ENCODE measurements at places on chromosomes 7 and 10. TPM values are rescaled to one million over a fixed set of nuclear protein-coding genes. Genes with fewer than 3 reads are reported as not detected.

- peak; percentile 48 for DNase-seq
Measured at GRCh38 chr10:112282086-112282485, 1.1 kb upstream of the TECTB start.

DNA sequence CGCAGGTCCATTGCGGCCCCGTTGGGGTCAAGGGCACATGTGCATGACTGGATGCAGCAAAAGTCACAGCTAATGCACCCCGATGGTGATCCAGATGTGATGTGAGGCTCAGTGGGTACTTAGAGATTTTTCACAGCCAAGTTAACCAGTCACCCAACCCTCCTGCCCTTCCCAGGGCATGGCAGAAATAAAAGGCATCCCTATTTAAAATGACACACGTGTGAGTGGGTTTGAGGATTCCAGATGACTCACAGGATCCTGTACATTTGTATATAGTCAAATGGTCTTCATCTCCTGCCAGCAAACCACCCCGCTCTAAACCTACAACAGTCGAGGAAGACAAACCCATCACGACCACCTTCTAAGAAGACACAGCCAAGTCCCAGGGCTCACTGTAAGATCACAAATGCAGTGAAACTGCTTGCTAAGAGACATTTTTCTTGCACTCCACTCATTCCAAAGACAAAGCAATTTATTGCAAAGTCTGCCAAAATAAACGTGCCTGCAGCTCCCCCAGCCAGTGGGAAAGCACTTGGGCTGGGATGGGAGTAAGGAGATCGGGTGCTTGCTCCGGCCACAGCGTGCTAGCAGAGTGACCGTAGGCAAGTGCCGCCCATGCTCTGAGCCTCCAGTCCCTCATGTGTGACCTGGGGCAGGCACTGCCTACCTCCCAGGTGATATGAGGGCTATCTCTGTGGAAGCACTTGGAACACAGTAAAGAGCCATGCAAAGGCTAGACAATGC, 86.6 kb upstream of the MACROH2A2 start:
- DNase-seq, result no peak

DNA sequence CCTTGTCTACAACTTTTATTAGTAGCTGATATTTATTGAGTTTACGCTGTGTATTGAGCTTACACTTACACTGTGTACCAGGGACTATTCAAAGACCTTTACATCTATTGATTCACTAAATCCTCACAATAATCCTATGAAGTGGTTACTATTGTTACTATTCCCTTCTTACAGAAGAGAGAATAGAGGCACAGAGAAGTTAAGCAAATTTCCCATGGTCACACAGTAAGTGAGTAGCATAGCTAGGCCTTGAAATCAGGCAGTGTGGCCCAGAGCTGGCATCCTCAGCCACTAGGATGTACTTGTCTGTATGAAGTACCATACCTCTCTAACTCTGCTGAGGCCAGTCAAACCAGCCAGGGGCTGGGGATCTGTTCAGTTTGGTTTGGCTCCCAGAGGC, 7.6 kb downstream of the COL13A1 start:
- no peak for DNase-seq

DNA sequence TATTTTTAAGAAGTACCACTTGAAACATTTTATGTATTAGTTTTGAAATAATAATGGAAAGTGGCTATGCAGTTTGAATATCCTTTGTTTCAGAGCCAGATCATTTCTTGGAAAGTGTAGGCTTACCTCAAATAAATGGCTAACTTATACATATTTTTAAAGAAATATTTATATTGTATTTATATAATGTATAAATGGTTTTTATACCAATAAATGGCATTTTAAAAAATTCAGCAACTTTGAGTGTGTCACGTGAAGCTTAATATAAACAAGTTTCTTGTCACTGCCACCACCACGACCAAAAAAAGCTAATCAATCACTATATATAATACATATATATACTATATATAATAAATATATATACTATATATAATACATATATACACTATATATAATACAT, 4.8 kb downstream of the IL6 start:
- no peak for DNase-seq

DNA sequence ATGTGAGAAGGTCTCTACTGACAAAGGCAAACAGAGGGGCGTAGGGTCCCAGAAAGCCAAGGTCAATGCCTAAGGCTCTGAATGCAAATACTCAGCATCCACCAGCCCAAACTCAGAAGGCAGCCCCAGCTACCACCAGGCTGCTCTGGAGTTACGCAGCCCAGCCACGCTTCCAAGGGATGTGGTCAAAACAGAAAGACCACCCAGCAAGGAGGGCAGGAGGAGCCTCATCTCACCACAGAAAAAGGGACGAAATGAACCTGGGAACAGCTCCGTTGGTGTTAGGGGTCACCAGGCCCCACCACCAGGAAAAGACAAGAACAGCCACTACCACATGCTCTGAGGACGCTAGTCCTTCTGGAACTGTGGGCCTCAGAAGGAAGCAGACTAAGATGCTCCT, 65.1 kb downstream of the CTBP2 start:
- no peak for DNase-seq

GRCh38 chr10:4652111-4653010, 173.6 kb upstream of the AKR1E2 start:
- no peak for DNase-seq

DNA sequence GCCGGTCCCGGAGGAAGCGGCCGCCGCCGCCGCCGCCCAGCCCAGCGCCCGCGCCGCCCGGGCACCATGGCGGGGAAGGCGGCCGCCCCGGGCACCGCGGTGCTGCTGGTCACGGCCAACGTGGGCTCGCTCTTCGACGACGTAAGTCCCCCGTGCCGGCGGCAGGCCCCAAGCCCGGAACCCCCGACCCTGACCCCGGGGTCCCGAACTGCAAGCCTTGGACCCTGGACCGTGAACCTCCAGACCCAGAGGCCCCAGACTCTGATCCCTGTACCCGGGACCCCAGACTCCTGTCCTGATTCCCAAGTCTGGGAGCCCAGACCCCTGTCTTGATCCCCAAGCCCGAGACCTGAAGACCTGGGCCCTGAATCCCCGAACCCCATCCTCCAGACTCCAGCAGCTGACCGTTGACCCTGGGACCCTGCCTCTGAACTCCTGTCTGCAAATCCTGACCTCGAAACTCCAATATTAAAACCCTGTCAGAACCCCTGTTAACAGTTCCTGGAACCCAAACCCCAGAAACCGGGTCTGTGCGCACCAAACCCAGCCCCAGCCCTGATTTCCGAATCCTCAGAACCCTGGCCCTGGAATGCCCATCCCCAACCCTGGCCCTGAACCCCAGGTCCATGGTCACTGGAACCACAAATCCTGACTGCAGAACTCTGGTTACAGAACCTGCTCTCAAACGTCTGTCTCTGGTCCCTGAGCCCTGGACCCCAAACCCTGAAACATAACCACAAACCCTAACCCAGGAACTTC, 623 bp downstream of the INPP5A start:
- no peak for DNase-seq

GRCh38 chr10:32388258-32389027, 41.5 kb upstream of the EPC1 start:
- no peak for DNase-seq

GRCh38 chr7:116354171-116354545, 143.8 kb downstream of the TES start:
- DNase-seq, result no peak

- DNase-seq, result no peak
Measured at GRCh38 chr7:80053124-80053523, 81.5 kb upstream of the GNAI1 start.

DNA sequence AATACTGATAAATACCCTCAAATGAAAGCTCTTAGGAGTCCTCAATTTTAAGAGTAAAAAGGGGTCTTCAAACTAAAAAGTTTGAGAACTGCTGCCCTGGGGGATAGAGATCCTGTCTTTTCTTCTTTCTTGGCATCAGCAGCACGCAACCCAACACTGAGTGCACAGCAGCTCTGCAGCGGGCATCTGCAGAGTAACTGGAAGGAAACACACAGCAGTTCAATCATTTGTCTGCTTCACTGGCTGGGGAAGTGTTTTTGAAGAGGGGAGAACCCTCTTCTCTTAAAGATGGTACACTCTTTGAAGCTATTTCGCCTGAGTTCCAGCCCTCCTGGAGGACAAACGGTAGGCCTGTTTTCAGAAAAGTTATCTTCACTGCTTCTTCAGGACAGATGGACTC, 193.6 kb downstream of the FGFR2 start:
- no peak for DNase-seq

GRCh38 chr10:29026802-29027580, 261.9 kb upstream of the LYZL1 start:
- no peak for DNase-seq

DNA sequence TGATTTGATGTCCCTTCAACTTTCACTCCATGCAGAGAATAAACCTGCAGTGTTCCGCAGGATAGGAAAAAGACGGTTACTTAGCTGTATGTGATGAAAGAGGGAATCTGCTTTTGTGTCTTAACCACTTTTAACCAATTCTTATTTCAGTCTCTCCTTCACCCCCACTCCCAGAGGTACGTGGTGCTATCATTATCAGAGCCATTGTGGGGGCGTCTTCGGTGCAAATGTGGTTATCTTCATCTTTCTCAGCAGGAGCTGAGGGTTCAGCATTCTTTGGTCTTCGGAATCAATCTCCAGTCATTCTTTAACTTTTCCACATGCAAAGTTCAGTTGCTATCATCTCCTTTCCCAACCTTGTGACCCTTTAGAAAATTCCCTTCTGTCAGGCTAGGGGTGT, 219.9 kb upstream of the LYZL1 start:
- no peak for DNase-seq

GRCh38 chr10:51878695-51879094, 179.3 kb upstream of the CSTF2T start:
- no peak for DNase-seq

DNA sequence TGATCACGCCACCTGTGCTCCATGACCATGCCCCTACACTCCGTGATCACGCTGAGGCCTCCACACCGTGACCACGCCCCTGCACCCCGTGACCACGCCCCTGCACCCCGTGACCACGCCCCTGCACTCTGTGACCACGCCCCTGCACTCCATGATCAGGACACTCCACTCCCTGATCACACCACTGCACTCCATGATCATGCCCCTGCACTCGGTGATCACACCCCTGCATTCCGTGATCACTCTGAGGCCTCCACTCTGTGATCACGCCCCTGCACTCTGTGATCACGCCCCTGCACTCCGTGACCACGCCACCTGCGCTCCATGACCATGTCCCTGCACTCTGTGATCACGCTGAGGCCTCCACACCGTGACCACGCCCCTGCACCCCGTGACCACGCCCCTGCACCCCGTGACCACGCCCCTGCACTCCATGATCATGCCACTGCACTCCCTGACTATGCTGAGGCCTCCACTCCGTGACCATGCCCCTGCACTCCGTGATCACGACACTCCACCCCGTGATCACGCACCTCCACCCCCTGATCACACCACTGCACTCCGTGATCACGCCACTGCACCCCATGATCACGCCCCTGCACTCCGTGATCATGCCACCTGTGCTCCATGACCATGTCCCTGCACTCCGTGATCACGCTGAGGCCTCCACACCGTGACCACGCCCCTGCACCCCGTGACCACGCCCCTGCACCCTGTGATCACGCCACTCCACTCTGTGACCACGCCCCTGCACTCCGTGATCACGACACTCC, 27.7 kb downstream of the STK32C start:
- no peak for DNase-seq

DNA sequence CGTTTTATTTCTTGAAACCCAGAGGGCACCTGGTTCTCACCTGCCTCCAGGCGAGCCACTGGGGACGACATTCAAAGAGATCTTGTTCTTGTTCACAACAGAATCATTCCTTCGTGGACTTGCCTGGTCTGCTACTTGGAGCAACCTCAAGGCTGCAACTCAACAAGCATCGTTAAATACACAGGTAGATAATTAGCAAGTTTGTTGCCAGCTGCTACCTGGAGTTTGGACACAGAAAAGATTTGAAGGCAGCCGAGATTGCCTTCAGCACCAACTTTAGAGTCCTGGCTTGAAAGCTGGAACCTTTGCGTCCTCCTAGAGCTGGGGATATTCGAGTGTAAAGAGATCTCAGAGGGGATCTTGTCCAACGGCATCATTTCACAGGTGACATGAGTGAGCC, 89.6 kb upstream of the C7orf33 start:
- DNase-seq, result no peak

DNA sequence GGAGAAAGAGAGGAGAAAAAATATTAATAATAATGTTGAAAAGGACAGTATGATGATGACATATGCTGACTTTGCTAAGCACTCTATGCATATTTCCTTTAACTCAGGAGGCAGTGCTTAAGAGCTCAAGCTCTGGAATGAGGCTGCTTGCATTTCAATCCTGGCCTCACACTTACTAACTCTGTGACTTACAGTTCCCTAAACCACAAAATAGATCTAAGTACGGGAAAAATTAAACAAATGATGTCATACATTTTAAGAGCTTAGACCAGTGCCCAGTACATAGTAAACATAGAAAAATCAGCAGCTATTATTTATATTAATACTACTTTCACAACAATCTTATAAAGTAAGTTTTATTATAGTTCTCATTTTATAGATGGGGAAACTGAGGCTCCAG, 61.3 kb downstream of the GFRA1 start:
- DNase-seq, result no peak

DNA sequence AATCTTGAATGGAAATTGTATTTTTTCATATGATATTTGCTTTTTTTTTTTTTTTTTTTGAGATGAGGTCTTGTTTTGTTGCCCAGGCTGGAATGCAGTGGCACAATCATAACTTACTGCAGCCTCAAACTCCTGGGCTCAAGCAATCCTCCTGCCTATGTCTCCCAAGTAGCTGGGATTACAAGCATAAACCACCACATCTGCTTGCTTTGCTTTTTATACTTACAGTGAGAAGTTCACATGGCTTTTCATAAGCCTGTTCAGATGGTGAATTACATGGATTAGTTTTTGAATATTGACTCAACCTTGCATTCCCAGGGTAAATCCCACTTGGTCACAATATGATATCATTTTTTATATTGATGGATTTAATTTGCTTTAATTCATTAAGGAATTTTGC, 22.0 kb downstream of the LRRD1 start:
- no peak for DNase-seq

- DNase-seq, result peak; percentile 22
Measured at GRCh38 chr10:11715815-11716494, 26.2 kb upstream of the ECHDC3 start.

GRCh38 chr10:131000743-131001142, 310.8 kb downstream of the TCERG1L start:
- DNase-seq, result no peak

GRCh38 chr7:11175887-11176286, 202.2 kb downstream of the PHF14 start:
- no peak for DNase-seq

- peak; percentile 66 for DNase-seq
Measured at GRCh38 chr7:43454936-43455518, 127.9 kb upstream of the STK17A start.

The LRMDA gene
- not detected for total RNA-seq

The SYT15 gene
- 0.68 TPM for total RNA-seq

The SPDYE2B gene
- not detected for total RNA-seq

The TMEM236 gene
- 0.17 TPM for total RNA-seq

The CFTR gene
- total RNA-seq, result 0.50 TPM

The ELFN1 gene
- total RNA-seq, result not detected

The MPP7 gene
- 23.0 TPM for total RNA-seq

The DGKI gene
- total RNA-seq, result 1.5 TPM

The TACR2 gene
- 0.37 TPM for total RNA-seq

The ZNF511 gene
- total RNA-seq, result 39.7 TPM

The TSPAN13 gene
- total RNA-seq, result 7.5 TPM

The SLC29A4 gene
- total RNA-seq, result 7.6 TPM
